ENCODE measurements at places on chromosomes 7 and 10. TPM values are rescaled to one million over a fixed set of nuclear protein-coding genes. Genes with fewer than 3 reads are reported as not detected.

NOM1 gene
- total RNA-seq, result 36.7 TPM

- peak; percentile 20 for DNase-seq
Observed at GRCh38 chr7:155533827-155534690, 12.3 kb downstream of the CNPY1 start.

DNA sequence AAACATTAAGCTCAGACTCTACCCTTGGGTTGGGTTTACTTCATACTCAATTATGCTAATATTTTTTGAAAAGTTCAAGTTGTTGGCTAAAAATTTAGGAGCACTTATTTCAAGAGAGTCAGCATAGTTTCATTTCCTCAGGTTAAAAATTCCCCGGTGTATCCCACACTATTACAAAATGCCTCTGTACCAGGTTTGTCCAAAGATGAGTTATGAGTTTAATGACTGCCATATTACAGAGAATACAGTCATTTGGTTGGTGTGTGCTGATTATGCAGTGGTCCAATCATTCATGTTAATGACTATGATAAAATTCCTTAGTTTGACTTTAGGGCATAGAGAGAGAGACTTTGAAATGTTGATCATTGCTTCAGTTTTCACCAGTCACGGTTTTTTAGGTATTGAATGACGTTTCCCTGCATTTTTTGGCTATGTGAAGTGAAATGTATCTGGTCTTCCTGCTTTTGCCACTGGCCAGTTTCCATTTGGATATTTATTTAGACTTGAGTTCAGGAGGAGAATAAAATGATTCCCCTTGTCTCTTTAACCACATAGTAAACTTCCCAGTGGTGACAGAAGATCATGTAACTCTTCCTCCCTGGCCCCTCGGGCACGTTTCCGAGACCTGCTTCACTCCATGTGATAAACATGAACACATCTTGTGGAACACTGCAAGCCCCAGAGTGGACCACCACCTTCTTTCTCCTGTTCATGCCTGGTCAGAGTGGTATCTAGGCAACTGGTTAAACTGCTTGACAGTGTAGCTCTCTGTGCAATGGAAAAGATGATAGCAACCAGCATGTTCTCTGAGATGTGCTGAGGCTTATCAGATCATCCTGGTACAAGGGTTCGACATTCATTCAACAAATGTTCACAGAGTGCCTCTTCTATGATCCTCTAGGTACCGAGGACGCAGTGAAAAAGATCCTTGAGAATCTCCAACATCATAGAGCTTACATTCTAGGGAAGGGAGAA is 153.6 kb downstream of the CACNB2 start:
- no peak for DNase-seq

DNA sequence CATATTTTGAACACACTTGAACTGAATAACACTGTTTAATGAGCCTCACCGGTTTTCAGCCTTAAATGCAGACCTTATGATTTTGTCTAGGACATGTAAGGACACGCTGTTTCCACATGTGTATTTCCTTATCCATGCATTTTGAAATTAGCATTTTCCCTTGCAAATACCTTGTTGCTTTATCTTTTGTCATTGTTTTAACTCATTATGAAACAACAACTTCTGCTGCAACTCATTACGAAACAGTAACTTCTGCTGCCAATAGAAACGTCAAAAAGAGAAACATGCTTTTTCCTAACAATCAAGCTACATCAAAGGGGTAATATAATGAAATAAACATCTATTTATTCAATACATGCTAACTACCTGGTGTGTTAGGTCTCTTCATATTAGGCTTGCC is 322.0 kb downstream of the AGMO start:
- no peak for DNase-seq

ETV1 gene
- total RNA-seq, result 18.7 TPM

DNA sequence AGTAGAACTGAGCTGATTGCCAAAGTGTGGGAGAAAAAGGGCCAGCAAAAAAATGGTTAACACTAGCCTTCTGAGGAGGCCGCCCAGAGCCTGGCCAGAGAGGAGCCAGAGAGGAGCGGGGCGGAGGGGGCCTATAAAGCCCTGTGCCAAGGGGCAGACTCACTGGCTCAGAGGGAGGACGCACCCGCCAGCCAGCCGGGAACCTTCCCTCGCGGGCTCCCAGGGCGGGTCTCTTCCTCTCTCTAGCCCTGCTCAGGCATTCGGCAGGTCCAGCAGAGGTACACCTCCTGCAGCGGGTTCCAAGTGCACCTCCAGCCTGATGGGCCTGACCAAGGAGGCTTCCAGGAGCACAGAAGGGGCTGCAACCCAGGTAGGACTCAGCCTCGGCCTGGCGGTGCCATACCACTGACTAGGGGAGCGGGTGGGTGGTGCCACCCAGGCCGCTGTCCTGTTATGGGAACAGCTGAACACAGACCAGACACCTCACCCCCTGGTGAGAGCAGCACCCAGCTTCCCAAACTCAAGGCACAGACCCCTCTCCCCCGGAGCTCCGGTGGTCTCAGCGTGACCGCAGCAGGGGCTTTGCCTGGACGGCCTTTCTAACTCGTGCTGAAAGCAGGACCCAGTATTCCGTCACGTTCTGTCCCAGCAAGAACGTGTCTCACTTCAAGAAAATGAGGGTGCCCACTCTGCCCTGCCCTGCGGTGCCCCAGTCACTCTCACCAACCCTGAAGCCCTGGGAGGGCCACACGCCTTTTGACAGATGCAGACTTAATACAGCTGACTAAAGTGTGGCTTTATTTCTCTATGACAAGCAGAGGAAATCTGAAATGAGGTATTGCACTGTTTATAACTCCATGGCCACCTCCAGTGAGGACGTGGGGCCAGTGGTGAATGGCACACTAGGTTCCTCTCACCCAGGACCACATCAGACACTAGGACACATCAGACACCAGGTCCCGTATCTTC is at the start of gene GPER1:
TSS of gene GPER1 (plus strand) at position 162 of the 969 bp plus-strand sequence. CDS start 3,616 bp downstream, outside the sequence.
- DNase-seq, result no peak

- DNase-seq, result no peak
Observed at GRCh38 chr10:81524467-81524866, 350.5 kb upstream of the NRG3 start.

- DNase-seq, result no peak
Observed at GRCh38 chr7:5350600-5351385, 68.0 kb downstream of the SLC29A4 start.

GRCh38 chr10:27770181-27770580 is 24.6 kb upstream of the MKX start:
- DNase-seq, result no peak
